ENCODE measurements at places on chromosomes 11 and 22.

- no peak for DNase-seq
Observed at GRCh38 chr11:11072067-11072466, 214.2 kb upstream of the ZBED5 start.

DNA sequence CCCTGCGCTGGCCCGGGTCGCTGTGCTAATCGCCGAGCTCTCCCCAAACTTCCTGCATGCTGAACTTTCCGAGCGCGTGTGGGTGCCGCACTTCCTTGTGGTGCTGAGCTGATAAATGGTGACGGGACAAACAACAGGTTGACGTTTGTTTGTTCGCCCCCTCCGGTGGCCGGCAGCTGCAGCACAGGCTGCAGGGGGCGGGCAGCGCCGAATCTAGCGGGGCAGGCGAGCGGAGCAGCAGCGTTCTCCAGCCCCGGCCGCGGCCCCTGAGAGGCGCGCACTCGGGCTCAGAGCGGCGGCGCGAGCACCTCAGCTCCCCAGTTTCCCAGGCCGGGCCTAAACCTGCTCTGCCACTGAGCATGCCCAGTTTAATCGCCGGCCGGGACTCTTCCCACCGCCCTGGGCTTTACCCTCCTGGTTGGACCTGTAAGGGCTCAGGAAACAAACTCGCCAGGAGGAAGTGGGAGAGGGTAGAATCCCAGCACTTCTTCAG lies at the start of gene PDGFD:
TSS of gene PDGFD (minus strand) at position 120 of the 493 bp plus-strand sequence.
- DNase-seq: peak; percentile 59

DNA sequence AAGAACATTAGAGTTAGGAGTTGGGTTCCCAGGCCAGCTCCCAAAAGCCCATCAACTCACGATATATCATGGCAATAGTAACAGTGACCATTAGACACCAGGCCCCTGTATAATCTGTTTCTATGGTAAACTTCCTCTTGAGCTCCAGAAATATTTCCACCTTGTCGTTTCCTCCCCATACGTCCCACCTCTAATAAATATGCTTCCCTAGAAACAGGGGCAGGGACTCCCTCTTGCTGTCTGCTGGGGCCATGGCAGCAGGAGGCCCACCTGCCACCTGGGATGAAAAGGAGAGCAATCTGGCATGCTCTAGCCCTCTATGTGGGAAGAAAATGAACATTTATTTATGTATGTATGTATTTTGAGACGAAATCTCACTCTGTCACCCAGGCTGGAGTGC lies 32.2 kb upstream of the AMOTL1 start:
- DNase-seq: no peak

DNA sequence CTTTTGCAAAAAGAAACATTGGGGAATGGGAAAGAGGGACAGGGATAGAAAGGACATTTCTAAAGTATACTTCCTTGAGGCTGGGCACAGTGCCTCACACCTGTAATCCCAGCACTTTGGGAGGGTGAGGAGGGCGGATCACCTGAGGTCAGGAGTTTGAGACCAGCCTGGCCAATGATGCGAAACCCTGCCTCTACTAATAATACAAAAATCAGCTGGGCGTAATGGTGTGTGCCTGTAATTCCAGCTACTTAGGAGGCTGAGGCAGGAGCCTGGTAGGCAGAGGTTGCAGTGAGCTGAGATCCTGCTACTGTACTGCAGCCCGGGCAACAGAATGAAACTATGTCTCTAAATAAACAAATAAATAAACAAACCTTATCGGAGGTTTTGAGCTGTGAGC lies 16.3 kb upstream of the TEF start:
- no peak for DNase-seq

DNA sequence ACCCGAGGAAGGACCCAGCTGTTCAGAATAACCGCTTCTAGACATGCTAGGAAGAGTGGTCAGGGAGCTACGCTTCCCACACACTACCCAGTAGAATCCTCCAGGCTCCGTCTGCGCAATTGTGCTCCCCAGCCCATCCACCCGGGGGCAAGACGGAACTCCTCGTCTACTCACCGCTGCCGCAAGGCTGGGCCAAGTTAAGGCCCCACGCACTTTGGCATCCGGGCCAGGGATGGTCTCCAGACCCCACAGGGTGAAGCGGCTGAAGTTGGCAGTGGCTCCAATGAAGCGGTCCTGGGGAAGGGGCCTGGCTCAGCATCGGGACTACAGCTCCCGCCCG lies 757 bp downstream of the RNASEH2C start:
- DNase-seq: peak; percentile 22

Data from HEK293T (cell line).